ENCODE measurements at places on chromosomes 16 and 17.

DNA sequence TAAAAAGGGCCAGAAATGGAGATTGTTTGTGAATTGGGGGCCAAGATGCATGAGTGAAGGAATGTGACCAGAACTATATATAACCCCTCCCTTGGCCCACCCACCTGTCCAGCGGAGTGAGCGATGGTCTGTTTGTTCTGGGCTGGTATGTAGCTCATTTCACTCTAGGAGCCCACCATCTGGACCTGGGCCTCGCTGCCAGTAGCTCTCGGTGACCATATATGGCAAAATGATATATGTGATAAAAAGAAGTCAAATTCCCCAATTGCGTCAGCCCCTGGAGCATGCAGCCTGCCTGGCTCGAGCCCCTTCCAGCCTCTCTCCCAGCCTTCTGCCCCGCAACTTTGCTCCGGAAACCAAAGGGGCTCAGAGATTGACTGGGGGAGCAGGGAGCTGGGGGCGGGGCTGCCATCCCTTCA is 47.3 kb downstream of the CCDC42 start:
- no peak for DNase-seq

- no peak for DNase-seq
These were observed 623 bp downstream of the MBTPS1 start for GRCh38 chr16:84115919-84116719.

GRCh38 chr16:81921843-81922584 is 89.3 kb downstream of the SDR42E1 start:
- DNase-seq, result no peak

DNA sequence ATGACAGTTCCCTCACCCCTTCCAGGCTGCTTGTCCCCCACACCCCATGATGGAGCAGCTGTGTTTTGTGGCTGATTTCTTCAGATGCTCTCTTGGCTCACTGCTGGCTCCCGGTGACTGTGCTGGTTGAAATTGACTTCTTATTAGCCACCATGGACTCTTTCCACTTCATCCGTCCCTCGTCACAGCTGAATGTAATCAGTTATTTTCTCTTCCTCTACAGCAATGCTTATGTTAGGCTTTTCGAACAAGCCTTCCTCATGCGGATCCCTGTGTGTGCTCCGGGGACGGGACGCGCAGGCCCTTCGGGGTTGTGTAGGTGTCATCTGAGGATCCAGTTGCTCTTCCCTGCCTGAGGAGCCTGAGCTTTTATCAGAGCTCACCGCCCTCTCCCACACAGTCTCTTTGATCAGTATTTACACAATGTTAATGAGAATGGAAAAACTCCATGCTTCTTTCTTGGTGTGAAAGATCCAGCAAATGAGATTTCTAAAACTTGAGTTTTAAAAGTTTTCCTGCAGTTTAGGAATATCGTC is 87.5 kb downstream of the RPTOR start:
- no peak for DNase-seq

GRCh38 chr16:1791943-1792812 is 1.3 kb downstream of the IGFALS start:
- DNase-seq, result no peak

DNA sequence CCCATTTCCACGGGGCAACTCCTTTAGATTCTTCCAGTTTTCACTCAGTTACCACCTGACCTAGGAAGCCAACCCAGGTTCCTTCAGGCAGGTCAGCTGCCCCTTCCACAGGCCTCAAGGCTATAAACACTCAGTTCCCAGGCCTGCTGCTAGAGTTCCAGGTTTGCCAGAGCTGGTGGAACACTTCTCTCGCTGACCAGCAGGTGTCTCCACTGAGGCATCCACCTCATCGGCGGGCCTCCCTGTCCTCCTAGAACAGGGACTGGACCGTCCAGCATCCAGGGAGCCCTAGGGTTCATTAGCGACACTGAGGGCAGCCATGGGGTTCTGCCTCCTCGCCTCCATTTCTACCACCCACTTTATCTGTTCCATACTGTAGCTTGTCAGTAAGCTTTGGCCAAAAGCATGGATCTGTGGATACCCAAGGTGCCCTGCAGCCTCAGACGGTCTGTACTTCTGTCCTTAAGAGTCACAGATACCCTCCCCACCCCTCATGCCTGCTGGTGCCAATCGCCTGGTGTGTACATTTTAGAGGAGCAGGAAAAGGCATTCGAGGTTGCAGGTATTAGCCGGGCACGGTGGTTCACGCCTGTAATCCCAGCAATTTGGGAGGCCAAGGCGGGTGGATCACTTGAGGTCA is 29.0 kb downstream of the PIMREG start:
- no peak for DNase-seq

DNA sequence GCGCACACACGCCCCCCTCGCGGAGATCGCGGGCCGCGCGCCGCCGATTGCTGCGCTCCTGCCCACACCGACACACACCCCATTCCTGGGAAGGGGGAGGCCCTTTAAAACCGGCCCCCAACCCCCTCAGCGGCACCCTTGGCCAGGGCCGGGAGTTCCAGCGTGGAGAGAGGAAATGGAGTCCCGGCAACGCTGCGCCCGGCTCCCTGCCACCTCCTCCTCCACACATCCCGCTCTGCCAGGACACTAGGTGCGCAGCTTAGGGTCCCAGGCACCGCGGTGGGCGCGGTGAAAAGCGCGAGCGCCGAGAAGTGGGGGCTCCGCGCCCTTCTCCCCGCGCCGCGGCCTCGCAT is 397 bp downstream of the CDC42EP4 start:
- no peak for DNase-seq

- DNase-seq, result no peak
These were observed 12.8 kb upstream of the CES3 start for GRCh38 chr16:66948134-66948836.

DNA sequence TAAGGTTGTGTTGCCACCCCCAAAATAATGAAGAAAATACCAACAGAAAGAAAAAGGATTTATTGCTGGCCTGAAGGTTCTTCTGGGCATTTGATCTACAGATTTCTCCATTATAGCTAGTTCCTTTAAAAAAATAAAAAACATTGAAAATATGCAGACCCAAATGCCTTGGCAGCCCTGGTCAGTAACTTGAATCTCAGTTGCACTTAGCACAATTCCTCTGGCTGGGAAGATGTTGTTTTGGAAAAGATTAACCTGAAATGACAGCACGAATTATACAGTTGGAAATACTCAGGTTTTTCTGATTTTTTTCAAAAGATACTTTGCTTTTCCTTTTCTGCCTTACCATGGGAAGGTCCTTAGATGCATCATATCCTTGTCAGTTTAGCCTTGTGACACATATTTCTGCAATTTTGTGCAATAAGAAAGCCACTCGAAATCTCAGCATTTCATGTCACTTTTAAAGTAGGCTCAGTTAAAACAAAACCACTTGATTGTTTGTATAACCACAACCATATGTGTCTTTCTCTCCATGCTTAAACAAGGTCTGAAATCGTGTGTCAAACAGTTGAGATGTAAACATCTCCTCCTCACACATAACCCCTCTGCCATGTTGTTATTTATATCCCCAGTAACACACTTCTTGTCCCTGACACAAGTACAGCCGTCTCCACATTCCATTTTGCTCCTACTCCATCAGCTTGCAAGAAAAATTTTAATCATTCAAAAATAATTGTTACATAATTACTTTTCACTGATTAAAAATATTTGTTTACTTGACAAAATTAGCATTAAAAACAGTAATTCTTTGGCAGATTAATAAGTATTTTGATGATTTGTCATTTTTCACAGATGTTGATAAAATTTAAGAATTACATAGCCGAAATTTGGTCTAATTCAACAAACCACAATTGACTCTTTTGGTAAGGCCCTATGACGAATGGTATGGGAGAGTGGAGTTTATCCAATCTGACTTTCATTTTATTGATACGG is 61.1 kb downstream of the SIAH1 start:
- DNase-seq, result no peak
